SK-MEL-5 (cell line): ENCODE measurements at places on chromosomes 16 and 17.

DNA sequence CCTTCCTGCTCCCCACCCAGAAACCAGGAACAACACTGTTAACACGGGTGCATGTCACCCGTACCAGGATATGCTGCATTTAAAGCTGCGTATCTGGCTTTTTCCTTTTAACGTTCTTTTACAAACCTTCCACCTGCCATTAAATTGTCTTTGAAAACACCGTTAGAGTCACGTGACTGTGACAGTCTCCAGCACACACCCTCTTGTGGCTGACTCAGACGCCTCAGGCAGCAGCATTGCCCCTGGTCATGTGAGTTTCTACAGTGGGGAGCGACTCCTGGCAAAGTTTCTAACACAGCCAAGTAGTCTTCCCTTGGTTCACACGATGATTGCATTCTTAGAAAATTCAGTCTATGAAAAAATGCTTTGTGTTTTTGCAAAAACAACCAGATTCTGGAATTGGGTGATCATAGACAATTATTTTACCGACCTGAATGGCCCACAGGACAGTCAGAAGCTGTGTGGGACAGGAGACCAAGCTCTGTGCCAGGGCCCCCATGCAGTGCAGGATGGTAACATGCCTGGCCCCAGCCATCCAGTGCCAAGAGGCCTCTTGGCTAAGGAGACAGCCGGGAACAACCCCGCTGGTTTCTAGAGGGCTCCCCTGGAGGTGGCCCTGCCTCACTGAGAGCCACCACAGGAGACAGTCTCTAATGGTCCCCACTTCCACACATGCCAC is 199.1 kb downstream of the KATNIP start:
- DNase-seq, result peak; percentile 82

DNA sequence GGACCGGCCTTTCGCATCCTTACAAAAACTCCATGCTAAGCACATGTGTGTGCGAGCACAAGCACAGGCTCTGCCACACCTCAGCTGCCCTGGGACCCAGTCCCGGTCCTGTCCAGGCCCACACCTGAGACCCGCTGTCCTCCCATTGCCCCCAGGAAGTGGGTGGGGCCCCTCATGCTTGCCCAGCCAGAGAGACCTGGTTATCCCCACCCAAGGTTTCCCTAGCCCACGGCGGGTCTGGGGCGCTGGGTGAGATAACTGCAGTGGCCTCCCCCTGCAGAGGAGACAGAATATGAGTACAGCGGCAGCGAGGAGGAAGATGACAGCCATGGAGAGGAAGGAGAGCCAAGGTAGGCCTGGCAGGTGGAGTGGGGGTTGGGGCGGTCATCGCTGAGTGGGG is 12.5 kb upstream of the C17orf107 start:
- no peak for DNase-seq

GRCh38 chr17:81234940-81235821 is 3.7 kb downstream of the TEPSIN start:
- DNase-seq, result no peak

DNA sequence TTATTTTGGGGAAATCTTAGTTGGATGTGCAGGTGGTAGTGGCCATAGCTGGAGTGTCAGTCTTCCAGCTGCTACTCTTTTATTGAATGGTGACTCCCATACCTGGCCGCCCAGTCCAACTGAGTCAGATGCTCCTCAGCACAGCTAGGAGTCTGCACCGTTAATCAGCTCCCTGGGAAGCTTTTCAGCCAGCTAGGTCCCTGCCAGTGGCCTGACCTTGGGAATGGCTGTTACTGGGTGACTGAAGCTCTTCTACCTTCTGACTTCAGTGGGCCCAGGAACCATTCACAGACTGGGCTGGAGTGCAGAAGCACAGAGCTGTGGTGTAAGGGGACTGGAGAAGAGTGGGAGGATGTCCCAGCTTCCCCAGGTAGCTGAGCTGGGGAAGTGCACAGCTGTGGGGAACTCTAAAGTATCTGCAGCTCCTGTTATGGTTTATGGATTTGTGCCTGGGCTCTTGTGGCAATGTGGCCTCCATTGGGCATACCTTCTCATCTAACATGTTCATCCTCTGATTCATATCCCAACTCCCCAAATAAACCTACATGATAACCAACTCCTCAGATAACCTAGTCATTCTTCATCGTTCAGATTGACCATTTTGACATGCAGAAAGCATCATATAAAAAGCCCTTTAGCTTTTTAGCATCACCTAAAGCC is 14.0 kb downstream of the ALKBH5 start:
- no peak for DNase-seq

- no peak for DNase-seq
These were observed 332.8 kb downstream of the MAF start for GRCh38 chr16:79267781-79268180.

DNA sequence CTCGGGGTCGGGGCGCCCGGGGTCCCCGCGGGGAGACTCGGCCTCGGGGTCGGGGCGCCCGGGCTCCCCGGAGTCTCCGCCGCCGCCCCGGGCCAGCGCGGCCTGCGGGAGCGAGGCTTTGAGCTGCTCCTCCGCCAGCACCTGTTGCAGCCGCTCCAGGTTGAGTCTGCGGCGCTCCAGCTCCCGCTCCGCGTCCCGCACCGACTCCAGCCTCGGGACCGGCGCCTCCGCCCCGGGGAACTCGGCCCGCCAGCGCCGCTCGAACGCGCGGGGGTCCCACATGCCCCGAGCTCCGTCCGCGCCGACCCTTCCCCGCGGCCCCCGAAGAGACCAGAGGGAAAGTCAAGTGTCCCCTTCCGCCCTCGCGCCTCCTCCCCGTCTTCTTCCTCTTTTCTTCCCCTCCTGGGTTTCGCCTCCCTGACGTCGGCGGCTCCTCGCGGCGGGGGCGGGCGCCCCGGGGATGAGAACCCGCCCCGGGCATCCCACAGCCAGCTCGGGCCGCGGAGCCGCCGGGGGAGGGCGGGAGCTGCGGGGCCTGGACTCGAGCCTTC is 40.8 kb upstream of the BHLHA9 start:
- DNase-seq, result no peak

DNA sequence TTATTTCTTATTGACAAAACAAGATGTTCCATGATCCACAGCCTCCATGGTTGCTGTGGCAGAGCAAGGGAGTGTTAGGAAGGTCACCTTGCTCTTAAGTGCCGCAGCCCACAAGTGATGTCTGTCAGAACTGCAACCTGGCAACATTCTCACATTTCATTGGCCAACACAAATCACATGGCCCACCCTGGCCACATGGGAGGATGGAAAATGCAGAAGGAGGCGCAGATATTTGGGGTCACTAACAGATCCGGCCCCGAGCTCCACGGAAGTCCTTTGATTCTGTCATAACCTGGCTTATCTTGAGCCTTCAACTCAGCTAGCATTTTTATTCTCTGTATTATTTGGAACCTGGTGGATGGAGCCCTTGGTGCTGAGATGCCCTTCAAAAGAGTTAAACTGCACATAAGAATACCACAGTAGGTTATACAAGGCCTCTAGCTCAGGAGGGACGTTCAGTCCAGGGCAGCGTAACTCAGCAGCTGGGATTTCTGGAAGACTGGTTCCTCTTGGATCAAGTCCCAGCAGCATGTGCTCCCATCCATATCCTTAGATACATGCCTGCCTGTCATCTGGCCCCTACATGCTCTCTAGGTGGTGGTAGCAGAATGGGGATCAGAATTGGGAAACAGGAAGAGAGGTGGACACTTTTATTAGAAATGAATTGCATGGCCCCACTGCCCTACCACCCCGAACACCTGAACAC is 508.1 kb downstream of the HAPSTR1 start:
- no peak for DNase-seq

GRCh38 chr17:80195671-80196529 is 24.2 kb downstream of the SGSH start:
- peak; percentile 34 for DNase-seq

GRCh38 chr16:80741724-80742123 is 62.7 kb downstream of the CDYL2 start:
- DNase-seq, result no peak

DNA sequence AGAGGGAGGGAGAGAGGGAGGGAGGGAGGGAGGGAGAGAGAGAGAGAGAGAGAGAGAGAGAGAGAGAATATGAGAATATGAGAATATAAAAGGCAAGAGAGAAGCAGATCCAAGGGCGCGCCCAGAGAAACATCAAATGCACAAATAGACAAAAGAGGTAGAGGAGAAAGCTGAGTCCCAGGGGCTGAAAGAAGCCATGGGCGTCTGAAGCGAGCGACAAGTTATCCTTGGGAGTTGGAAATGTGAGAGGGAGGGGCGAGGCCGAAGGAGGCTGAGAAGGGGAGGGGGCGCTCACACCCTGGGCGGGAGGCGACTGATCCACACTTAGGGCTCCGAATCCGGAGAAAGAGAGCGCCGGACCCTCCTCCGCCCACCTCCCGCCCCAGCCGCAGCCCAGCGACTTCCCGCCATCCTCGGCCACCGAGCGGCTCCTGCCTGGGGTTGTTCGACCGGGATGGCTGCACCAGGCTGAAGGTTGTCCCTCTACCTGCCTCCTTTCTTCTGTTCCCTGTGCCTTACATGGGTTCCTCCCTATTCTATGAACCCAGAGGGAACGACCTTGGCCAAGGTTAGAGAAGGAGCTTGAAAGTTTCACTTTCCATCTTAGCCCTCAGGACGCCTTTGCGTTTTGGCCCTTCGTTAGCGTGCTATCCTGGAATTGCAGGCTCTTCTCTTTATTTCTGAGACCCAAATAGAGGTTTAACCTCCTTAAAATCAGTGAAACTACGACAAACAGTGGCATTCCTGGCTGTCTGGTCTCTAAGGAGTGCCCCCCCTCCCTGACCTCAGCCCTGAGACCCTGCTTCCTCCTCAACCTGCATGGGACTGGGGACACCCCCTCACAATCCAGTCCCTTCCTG is 21.2 kb upstream of the HOXB9 start:
- no peak for DNase-seq

- no peak for DNase-seq
These were observed 2.1 kb downstream of the CMTM1 start for GRCh38 chr16:66568355-66568754.

DNA sequence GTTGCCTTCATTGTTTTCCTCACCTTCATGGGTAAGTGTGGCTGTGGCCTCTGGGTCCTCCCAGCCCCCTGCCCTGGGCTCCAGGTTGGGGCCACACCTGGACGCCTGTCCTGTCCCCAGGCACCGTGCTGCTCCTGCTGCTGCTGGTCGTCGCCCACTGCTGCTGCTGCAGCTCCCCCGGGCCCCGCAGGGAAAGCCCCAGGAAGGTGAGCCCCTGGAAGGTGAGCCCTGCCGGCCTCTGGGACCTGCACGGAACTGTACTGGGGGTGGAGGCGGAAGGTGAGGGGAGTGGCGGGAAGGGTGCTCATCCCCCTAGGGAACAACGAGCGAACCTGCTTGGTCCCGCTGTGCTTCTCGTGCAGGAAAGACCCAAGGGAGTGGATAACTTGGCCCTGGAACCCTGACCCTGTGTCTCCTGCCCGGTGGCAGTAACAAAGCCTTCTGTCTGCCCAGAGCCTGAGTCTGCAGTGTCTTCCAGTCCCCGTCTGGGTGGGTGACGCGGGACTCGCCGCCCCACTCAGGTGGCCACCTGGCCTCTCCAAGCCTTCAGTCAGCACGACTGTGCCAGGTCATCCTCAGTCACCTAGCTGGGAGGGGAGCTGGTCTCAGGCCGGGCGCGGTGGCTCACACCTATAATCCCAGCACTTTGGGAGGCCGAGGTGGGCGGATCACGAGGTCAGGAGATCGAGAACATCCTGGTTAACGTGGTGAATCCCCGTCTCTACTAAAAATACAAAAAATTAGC is 831 bp downstream of the SMIM22 start:
- no peak for DNase-seq

GRCh38 chr16:90026135-90026534 is 6.9 kb upstream of the DBNDD1 start:
- DNase-seq, result no peak

DNA sequence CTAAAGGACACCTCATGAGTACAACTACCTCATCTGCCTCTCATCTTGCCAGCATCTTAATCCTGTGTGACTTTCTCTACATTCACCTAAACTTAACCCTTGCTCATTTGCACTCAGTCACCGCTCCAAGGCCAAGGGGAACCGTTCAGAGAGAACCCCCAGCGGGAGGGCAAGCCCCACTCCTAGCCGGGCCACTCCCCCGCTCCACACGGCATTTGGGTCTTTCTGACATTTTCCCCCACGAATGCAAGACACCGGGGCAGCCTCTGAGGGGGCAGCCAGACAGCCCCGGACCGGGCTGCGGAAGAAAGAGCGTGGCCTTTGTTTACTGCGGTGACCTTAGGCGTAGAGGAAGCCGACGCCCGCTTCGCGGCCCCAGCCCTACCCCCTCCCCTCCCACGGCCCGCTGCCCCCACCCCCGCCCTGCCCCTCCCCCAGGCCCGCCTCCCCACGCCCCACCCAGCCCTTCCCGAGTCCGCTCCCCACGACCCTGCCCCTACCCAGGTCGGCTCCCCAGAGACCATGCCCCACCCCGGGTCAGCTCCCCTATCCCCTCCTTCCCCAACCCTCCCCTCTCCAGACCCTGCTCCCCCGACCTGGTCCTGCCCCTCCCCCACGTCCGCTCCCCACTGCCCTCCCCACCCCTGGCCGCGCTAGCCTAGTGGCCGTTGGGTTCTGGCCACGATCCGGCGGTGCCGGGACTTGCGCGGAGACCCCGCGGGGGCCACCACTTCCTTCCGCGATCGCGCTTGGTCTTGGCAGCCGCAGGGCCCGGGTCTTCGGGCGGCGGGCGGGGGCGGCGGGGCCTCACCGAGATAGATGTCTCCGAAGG is 789 bp downstream of the CSNK1D start:
- DNase-seq, result peak; percentile 15
